ENCODE measurements at places on chromosomes 2 and 18.
A peak's percentile ranks its signal among the peaks of the same experiment; 100 is the strongest.

- DNase-seq: no peak
Measured at GRCh38 chr18:37584217-37584616, 18.6 kb upstream of the CELF4 start.

- DNase-seq: no peak
Measured at GRCh38 chr2:138712212-138712979, 67.8 kb downstream of the NXPH2 start.

GRCh38 chr2:193349642-193350041 is 1154.9 kb upstream of the TMEFF2 start:
- no peak for DNase-seq

DNA sequence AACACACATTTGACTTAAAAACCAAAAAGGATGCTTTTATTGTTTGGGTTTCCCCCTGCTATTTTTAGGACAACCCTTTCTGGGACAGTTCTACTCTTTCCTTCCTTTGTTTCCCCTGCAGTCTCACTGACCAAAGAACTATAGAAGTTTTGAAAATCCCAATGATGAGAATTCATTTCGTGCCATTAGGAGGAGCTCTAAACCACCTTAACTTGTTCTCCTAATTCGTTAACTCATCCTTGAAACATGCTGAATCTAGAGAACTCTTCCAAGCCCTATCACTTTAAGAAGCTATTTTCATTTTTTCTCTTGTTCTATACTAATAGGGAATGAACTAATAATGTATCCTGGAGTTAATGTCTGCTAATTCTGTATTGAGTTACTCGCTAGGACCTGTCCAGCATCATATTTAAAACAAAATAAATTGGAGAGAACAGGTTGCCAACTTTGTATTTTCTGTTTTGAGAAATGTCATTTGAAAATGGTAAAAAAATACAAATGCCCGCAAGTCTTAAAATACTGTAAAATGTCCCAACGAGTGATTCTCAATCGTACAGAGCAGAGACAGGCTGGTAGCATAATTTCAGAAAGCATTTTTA is 62.9 kb downstream of the AFTPH start:
- no peak for DNase-seq

DNA sequence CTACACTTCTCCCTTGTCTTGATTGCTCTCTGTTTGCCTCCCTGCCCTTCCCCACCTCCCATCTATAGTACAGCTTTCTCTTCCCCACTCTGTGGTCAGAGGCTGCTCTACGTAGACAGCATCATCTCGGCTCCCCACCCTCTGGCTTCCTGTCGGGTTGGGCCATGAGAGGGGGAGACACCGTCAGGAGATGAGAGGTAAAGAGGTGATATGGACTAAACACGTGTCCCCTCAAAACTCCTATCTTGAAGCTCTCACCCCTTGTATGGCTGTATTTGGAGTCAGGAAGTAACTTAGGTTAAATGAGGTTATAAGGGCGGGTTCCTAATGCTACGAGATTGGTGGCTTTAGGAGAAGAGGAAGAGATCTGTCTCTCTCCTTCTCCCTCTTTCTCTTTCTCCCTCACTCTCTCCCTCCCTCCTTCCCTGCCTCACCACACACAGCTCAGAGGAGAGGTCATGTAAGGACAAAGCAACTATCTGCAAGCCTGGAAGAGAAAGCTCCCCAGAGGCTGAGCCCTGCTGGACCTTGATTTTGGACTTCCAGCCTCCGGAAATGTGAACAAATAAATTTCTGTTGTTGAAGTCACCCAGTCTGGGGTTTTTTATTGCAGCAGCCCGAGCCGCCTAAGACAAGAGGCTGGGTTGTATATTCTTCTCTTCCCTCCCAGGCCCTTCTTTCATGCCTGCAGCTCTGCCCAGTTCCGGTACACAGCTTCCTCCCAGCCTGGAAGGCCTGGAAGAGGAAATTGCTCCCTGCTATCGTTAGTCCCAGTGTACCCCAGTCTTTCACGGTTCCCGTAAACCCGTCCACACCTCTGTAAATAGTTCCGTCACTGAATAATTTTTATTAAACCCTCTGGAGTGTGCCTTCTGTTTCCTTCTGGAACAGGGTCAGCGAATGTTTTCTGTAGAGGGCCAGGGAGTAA is 138.0 kb downstream of the AKAIN1 start:
- DNase-seq: no peak

DNA sequence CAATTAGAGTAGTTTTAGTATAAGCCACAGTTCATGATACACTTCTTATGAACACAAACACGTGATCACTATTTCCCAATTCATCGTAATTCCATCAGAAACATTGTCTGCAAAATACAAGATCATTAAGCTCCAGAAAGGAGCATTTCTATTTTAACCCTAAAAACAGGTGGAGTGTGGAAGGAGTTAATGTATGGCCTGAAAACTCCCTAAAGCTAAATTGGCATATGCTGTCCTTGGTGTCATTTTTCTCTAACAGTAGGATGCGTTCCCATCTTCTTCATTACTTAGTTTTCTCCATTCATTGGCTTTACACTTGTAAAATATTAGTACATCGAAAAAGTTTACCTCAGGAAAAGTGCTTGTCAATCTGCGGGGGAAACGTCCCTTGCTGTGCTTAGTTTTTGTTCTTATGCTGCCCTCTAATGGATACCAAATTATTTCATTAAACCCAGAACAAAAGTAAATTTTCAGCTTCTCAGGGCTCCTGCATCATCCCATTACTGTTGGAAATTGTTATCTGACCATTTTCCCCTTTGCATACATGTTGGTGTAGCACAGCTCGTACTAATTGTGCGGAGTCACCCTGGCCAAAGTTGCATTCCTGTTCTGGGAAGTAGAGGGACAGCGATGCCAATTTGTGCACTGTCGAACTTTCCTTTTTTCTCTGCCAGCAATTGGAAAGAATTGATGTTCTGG is 153.4 kb downstream of the GPD2 start:
- no peak for DNase-seq

GRCh38 chr2:128354161-128354560 is 35.5 kb upstream of the HS6ST1 start:
- no peak for DNase-seq

DNA sequence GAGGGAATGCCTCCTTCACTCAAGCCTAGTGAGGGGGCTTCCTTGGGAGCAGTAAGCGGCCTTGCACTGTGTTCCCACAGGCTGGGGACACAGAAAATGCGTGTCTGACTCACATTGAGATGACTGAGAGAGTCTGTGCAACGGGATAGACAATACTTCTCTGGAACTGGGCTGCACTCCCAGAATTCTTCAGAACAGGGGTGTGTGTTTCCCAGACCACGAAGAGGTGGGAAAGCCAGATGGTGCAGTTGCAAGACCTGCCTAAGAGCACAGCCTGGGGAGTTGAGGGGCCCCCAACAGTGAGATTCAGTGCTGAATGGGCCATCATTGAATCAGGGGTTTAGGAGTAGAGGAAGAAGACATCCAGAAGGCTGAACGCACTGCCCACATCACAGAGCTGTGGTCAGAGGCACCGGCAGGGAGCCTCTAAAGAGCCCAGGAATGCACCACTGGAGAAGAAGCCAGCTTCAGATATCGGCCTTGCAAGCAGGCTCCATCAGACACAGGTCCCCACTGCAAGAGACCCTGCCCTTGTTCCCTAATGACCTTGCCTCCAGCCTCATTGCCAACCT is 36.6 kb upstream of the MRPL19 start:
- no peak for DNase-seq

- DNase-seq: no peak
Measured at GRCh38 chr2:151713291-151713903, 20.9 kb downstream of the NEB start.

DNA sequence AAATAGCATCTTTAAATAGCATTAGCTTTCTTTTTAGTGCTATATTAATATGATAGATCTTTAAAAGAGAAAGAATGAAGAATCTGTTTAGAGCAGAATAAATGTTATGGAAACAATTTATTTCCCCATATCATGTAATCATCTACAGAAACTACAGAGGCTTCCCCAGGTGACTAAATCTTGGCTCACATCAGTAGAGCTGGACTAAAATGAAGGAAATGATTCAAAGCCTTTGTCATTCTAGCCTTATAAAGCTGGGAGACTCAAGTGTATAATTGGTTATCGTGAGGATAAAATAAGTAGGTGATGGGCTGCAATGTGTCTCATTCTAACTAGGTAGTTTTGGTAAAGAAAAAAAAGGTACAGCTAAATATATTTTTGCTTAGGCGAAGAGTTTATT is 83.2 kb upstream of the UNC80 start:
- no peak for DNase-seq

GRCh38 chr2:240624950-240625621 is at the start of gene GPR35:
TSS of gene GPR35 (plus strand) at chr2:240625480. CDS start at chr2:240629953, 4,473 bp downstream.
- DNase-seq: peak; percentile 72

GRCh38 chr18:50013363-50014138 is 181.4 kb downstream of the MYO5B start:
- DNase-seq: no peak

DNA sequence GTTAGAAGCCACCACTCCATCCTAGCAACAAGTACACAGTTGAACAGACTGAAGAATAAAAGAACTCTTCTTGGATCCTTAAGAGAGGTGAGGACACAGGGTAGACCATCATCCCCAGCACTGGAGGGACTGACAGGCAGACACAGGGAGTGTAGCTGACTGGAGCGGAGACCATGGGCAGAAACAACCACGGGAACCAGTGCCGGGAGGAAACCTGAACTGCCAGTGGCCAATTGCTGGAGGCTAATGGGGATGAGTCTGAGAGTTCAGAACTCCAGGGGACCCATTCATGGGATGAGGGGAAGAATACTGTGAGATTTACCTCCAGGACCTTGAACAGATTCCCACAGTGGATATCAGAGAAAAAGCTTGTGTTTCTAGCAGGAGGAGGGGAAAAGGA is 76.8 kb downstream of the HS6ST1 start:
- no peak for DNase-seq

DNA sequence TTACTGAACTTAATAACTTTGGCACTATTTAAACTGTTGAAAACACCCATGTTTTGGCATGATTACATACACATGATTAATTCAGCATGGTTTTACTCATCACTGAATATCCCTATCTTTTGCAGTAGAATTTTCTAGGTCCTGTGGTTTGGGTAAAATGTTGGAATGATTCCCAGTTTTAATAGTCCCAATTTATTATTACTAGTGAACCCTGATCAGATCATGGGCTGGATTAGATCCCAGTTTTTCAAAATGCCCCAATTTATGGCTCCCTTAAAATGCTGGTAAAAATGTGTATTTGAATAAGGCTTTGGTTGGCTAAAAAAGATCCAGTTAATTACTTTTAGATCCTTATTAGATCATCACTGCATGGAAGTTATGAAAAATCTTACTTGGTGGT is 273.6 kb upstream of the NRP2 start:
- no peak for DNase-seq

DNA sequence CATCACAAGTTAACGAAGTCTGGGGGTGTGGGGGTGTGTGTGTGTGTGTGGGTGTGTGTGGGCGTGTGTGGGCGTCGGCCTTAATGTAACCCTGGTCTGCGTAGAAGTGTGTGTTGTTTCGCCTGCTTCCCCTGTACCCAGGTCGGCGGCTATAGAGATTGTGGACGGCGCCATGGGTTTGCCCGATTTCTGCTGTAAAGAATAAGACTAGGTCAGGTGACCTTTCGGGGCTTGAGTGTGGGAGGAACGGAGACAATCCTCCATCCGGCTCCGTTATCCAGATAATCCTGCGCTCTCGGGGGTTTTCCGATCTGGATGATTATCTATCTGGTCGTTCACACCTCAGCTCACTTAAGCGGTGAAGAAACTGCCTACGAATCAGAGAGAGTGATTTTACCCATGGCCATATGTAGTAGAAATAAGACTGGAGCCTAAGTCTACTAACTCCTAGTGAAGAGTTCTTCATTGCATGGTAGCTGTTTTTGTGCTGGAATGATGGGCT is 543 bp downstream of the HADHB start:
- peak; percentile 19 for DNase-seq

- DNase-seq: no peak
Measured at GRCh38 chr2:144552821-144553220, 32.9 kb upstream of the ZEB2 start.

- DNase-seq: no peak
Measured at GRCh38 chr2:105977212-105977611, 216.9 kb downstream of the UXS1 start.

GRCh38 chr2:197134206-197134605 is 176.4 kb downstream of the ANKRD44 start:
- no peak for DNase-seq

DNA sequence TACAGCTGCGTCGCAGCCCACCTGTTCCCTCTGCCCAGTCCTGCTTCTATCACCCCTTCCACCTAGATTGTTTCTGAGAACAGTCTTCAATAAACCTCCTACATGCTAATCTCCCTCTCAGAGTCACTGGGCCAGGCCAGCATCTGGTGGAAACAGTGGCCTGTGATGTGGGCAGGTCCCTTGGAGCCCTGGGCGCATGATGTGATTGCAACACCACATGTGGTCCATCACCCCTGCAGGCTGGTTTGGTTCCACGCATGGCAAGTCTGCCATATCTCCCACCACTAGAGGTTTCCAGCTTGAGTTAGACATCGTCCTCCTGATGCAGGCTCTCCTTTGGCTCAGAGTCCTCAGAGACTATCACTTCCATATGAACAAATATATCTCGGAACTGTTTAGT is 83.5 kb downstream of the PRKCE start:
- no peak for DNase-seq

- no peak for DNase-seq
Measured at GRCh38 chr18:36107477-36107876, 21.7 kb downstream of the SLC39A6 start.

DNA sequence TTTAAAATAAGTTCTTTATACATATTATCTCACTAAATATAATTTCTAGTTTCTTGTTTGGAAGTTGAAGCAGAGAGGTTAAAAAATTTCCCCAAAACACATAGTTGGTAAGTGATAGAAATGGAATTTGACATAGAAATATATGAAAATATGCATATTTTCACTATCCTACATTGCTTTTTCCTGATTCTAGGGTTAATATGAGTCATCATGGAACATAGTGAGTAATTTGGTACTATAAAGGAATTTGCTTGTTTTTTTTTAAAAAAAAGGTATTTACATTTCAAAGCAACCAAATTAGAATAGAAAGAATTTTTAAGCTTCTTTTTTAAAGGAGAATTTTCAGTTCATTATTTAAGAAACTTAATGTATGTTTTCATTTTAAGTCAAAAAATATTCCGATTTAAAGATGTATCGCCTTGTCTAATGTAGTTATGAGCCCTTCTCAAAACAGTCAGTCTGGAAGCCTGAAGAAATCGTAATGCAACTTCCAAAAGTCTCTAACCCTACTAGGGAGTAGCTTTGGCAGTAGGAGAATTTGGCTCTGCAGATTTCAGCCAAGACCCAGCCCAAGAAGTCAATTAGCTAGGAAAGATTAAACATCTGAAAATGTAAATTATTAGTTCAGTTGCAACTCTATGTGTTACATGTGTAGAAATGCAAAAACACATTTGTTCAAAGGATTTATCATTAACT is 147.3 kb downstream of the RDH14 start:
- DNase-seq: no peak

DNA sequence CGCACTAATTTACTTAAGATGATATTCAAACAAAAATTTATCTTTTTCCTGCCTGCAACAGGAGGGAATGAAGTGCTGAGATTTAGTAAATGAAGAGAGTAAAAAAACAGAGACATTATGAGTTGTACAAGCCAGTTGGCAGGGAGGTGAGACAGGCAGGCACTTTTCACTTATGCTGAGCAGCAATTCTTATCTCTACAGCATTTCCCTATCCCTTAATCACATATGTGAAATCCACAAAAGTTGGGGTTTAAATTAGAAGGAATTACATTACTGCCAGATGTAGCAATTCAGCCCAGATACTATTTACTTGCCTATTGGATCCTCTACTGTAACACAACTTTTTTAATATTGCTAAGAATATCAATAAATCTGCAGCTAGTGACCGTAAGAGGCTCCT is 314.2 kb upstream of the LRP1B start:
- no peak for DNase-seq
